ENCODE measurements at places on chromosomes 16 and 17.

- peak; percentile 68 for DNase-seq
Observed at GRCh38 chr16:27432558-27432957, 30.6 kb downstream of the IL21R start.

DNA sequence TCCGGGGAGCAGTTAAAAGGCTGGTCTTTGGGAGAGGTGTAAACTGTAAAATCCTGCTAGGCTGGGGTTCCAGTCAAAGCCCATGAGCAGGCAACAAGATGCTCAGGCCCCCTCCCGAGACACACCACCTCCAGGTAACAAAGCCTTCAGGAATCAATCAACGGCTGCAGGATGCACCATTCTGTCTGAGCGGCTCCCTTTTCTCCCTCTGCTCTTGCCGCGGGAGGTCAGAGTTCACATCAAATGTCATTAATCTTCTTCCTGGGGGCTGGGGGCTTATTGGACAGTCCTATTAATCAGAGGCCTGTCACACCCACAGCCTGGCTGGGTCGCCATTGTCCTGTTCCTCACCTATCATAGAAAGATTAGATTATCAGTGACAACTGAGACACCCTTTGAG is 11.9 kb upstream of the CCDC182 start:
- no peak for DNase-seq

DNA sequence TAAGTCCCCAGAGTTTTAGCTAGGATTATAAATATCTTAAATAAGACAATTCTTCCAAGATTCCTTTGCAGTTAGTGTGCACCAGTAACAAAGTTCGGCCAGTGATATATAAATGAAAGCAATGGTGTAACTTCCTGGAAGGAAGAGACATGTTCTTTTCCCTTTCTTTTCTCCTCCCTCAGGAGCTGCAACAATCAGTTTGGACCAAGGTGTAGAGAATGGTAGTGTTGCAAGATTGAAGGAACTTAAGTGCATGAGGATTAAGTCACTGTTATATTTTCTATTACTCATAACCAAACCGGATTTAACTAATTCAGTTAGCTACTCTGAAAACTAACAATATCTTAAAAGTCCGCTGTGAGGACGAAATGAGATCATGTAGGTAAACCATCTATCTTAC is 68.9 kb upstream of the KCNJ16 start:
- no peak for DNase-seq

GRCh38 chr16:77739559-77739892 is 17.2 kb downstream of the NUDT7 start:
- no peak for DNase-seq

DNA sequence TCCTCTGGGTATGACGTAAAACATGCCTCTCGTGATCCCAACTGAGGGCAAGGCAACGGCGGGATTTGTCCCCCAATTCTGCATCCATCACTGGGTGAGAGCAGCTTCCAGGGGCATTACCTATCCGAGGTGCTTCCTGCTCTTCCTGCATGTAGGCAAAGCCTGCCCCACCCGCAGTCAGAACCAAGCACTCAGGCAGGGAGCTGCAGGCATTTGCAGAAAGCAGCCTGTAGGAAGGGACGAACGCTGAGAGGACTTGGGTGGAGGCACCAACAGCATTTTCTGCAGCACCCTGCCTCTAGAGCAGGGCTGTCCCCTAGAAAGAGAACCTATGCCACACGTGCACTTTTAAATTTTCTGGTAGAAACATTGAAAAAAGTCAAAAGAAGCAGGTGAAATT is 5.5 kb downstream of the BCO1 start:
- DNase-seq = no peak

- no peak for DNase-seq
Observed at GRCh38 chr17:61570118-61570517, 20.9 kb downstream of the NACA2 start.

DNA sequence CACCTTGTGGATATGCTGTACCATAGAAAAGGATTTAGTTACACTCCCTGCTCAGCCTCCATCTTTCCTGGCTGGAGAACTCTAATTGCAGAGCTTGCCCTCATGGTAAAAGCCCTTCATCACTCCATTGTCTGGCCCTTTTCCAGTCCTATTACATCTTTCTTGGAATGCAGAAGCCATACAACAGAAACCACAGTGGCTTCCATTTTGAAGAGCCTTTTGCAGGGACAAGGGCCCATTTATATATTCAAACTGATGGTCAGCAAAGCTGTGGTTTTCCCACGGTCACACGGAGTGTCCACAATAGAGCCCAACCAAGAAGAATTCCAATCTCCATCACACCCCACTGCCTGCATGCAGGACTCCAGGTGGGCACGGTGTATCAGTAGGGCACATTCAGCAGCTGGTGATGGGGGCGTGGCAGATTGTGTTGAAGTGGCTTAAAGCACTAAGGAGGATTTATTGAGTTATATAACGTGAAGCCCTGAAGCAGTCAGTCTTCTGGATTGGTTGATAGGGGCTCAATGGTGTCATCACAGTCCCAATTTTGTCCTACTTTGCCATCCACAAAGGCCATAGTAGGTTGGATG is 20.3 kb downstream of the COPRS start:
- peak; percentile 16 for DNase-seq

DNA sequence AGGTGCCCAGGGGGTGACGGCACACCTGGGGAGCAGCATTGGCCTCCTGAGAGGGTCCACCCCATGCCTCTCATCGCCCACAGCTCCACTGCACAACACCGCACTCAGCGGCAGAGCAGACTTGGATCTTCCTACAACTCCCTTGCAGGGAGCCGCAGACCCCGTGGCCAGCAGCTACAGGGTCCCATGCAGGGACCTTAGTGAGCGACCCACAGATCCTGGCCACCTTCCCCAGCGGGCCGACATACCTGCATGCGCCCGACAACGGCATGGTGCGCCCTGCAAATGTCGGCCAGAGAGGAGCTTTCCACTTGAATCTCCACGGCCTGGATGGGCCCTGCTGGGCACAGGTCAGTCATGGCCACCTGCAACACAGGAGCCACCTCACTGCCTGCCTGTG is 8.4 kb downstream of the FAAP100 start:
- DNase-seq = no peak

DNA sequence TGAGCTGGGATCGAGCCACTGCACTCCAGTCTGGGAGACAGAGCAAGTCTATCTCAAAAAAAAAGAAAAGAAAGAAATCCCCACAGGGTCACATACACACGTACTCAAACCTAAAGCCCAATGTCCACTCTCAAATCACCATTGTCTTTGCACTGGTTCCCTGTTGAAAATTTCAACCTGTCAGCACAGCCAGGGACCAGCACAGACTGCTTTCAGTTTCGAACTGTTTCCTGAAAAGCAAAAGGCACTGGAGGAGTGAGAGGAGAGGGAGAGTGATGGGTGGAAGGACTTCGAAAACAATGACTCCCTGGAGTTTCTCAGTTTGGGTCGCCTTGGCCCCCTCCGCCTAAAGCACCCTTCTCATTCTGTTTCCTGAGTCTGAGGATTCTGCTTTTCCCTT is 9.0 kb upstream of the CD300C start:
- no peak for DNase-seq

DNA sequence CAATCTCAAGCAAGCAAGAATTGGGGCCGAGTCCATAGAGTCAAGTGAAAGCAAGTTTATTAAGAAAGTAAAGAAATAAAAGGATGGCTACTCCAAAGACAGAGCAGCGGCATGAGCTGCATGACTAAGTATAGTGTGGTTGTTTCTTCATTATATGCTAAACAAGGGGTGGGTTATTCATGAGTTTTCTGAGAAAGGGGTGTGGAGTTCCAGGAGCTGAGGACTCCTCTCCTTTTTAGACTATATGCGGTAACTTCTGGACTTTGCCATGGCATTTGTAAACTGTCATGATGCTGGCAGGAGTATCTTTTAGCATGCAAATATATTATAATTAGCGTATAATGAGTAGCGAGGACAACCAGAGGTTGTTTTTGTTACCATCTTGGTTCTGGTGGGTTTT is 819.9 kb downstream of the KCNJ2 start:
- no peak for DNase-seq

DNA sequence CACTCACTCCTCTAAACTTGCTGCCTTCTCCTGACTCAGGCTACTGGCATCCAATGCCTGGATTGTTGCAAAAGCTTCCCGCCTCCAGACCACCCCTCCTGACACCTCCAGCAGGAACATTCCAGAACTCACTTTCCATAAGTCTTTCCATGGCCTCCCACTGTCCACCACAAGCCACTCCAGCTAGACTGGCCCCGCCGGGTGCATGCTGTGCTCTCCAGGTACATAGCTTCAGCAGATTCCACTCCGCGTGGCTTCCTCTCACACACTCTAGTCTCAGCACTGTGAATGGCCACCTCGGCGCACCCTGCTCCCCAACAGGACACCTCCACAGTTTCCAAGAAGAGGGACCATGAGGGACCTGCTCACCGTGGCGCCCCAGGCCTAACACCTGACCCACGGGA is 25.9 kb upstream of the FAAP100 start:
- peak; percentile 47 for DNase-seq

GRCh38 chr17:16199093-16199492 is 16.2 kb downstream of the NCOR1 start:
- DNase-seq = no peak

DNA sequence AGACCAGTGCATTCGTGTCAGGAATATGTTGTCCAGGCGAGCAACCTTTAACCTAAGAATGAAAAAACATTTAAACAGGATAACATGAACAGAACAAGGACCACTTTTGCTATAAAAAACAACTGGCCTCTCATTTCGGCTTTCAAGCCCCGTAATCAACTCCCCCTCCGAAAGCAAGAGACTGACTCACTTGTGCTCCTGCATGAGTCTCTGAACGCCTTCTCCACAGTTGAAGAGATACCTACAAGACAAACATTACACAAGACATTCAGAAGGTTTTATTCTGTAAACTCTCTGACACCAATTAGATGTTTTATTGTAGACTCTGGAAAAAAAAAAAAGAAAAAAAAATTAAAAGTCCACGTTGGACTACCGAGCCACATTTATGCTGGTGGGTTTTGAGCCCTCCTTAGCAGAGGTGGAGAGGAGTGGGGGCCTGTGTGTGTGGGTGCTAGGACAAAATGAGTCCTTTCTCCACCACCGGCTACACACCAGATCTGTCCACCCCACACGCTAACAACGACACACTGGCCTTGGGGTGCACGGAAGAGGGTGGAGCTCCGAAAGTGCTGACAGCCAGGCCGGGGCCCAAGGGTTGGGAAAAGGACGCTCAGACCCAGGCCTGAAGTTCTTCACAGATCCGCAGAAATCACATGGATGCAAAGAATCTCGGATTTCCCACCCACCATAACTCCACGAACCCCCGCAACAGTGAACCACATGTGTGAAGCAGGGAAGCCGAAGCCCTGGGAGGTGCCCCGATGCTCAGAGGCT is 759 bp downstream of the ELAC2 start:
- DNase-seq = peak; percentile 17

Measured in foreskin fibroblast (primary cell).